NCI-H1436 (cell line): ENCODE measurements at places on chromosomes 1 and 21.

DNA sequence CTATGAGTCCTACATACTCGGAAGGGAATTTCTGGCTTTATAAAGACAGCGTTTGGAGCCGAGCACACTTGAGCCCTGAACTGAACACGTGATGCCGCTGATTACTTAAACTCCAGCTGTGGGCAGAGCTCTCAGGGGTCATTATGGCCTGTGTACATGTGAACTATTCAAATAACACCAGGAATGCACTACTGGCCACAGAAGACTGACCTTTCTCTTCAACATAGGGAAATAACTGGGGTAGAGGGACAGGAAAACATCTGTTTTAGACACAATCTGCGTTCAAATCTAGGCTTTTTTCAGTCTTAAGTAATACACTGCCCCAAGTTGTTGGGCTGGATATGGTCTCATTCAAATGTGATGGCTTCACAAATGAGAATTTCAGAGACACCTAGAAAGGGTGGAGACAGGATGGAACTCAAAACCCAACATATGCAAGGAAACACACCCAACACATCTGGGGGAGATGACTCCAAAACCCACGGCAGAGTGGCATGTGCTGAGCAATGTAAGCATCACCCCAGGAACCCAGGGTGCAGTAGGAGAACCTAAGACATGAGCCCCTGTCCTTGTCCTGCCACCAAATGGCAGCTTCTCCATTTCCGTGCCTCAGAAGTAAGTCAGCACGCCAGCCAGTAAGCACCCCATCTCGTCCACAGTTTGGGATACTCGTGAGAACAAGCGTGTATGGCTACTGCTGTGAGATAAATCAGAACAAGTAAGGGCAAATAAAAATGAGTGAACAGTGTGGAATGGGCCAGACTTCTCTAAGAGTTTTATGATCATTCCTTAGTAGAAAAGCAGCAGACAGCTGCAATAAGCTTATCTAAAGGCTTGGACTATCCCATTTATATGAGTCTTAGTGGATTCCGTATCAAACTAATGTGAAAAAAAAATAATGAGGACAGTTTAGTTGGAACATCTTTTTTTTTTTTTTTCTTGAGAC lies 24.9 kb downstream of the NID1 start:
- no peak for DNase-seq

DNA sequence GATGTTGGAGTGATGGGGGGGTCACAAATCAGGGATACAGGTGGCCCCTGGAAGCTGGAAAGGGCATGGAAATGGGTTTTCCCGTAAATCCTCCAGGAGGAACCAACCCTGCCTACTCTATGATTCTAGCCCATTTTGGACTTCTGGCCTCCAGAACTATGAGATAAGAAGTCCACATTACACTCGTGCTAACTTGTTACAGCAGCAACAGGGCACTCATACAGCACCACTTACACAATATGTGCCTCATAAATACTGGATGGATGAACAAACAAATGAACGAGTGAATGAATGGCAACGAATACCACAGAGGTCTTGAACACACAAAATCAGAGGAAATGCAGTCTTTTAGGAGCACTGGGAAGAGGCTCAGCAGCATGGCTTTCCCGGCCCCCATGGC lies 531.3 kb downstream of the NPHP4 start:
- no peak for DNase-seq

- no peak for DNase-seq
Measured at GRCh38 chr1:155261493-155261851, 688 bp downstream of the SCAMP3 start.

- DNase-seq, result no peak
Measured at GRCh38 chr1:33738536-33738935, 125.3 kb upstream of the HMGB4 start.

DNA sequence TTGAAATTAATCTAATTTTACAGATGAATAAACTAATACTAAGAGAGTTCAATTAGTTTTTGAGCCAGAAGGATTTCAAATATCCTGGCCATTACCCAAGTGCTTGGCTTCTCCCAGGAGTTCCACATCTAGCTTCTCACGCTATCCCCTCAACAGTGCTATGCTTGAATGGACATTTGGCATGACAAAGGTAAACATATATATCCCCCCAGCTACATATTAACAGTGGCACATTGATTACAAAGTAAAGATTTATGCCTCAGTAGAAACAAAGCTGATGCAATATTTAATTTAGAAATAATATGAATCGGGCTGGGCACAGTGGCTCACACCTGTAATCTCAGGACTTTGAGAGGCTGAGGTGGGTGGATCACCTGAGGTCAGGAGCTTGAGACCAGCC lies 434.6 kb upstream of the PRMT6 start:
- DNase-seq, result peak; percentile 4

DNA sequence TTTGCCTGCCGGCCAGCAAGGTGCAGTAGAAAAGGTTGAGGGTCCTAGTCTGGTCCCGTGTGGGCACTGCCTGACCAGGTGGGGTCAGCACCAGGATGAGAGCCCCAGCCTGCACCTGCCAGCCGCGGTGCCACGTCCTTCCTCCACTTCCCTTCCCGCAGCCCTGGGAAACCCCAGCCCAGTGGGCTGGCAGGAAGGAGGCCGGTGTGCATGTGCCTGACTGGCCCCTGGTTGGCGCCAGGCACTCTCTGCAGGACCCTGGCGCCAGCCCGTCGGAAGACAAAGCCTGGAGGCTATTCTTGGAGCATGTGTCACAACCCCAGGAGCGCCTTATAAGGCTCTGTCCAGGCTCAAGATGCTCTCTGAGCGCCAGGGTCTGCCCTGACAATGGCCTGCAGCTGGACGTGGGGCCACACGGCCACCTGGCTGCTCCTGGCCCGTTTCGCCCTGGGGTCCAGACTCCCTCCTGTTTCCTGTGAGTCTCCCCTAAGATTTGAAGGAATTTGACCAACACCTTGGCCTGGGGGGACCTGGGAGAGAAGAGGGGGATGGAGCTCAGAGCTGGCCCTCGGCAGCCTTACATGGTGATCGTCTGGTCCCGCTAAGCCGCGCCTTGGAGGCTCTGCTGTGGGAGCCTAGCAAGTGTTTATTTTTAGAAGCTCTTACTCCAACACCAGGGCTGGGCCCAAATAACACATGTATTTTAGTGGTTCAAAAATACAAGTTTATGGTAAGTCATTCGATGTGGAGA lies 31.9 kb upstream of the POFUT2 start:
- DNase-seq, result no peak

GRCh38 chr1:183218971-183219615 lies 33.0 kb downstream of the LAMC2 start:
- DNase-seq, result peak; percentile 51

DNA sequence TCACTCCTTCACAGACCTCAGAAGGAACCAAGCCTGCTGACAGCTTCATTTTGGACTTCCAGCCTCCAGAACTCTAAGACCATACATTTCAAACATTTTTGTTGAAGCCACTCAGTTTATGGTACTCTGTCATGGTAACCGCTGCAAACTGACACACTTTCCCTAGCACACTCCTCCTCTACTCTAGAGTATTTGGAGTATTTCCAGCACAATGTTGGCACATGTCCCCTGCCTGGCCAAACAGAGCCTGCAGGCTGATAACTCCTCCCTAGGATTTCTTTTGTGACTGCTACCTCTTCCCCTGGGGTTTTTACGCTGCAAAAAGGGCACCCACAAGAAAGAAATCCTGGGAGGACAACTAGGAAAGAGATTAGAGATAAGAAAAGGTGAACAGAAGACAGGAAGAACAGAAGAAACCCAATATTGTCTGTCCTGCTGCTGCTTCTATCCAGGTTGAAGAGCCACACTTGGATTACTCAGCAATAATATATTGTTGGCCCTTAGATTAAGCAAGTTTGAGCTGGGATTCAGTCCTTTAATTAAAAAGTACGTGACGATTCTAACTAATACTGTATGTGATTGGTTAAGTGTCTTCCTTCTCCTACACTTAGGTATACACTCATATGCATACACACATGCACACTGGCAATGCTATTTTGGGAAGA lies 844.1 kb downstream of the LTN1 start:
- DNase-seq, result no peak

- DNase-seq, result no peak
Measured at GRCh38 chr1:19769211-19769932, 30.3 kb downstream of the TMCO4 start.

DNA sequence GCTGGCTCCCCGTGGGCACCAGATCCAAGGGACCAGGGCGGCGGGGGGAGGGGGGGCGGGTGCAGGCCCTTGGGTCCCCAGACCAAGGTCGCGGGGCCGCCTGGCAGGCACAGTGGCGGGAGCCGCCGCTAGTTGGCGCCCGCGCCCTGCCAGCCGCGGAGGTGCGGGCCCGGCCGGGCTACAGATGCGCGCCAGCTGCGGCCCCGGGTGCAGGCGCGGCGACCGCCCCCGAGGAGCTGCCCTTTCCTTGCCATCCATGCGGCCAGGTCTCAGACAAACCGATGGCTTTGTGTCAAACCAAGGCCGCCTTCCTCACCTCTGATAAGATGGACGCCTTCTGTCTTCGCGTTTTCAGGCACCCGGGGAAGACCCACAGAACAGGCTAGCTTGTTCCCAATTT lies 2.2 kb upstream of the RUNX3 start:
- DNase-seq, result peak; percentile 13

DNA sequence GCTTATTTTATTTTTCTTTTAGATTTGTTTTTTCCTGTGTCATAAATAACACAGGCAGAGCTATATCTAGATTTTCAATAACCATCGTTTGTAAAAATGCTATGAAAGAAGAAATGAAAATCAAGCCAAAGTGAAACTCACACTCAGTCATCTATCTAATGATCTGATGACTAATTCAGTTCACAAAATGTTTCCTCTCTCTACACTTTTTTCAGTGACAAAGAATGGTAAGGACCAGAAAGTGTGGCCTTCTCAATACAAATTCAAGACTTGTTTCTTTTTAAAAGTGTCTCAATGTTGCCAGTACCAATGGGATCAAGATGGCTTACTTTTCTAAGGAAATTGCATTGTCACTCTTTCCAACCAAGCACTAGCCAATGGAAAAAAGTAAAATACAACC lies 282.8 kb upstream of the PKN2 start:
- DNase-seq, result no peak

- peak; percentile 39 for DNase-seq
Measured at GRCh38 chr1:2311184-2312032, 79.9 kb downstream of the MORN1 start.

- DNase-seq, result no peak
Measured at GRCh38 chr1:27298632-27299384, 23.2 kb upstream of the TMEM222 start.
